ENCODE measurements at places on chromosomes 1 and 21.
A peak's percentile ranks its signal among the peaks of the same experiment; 100 is the strongest.

DNA sequence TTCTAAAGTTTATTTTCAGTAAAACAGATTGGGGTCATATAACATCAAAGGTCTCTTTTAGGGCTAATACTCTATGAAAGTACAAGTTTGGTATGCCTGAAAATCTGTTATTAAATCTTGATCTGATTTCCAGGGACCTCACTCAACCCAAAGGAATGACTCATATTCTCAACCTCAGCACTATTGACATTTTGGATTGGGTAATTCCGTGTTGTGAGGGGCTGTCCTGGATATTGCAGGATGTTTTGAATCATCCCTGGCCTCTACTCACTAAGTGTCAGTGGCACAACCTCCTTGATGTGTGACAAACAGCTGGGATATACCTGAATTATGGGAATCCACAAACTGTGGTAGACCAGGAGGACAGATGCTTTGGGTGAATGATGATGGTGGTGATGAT is 51.5 kb upstream of the CYP2J2 start:
- DNase-seq, result peak; percentile 47

- DNase-seq, result peak; percentile 65
These were observed 14.7 kb upstream of the POFUT2 start for GRCh38 chr21:45302082-45303061.

DNA sequence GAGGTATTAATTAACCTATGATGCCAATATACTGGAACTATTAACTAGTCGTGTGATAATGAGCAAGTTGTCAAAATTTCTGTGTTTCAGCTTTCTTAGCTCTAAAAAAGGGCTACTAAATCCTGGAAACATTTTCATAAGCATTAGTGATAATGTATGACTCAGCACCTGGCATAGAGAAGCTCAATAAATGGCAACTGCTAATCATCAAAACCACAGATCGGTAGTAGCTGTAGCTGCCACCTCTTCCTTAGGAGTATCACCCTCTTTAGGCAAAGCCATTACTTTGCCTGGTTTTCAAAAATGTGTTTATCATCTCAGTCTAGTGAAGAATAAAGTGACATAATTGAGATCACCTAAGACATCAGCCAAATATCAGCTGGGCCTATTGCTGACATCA is 75.5 kb downstream of the TPR start:
- DNase-seq, result no peak

GRCh38 chr1:154145986-154146385 is 8.9 kb downstream of the NUP210L start:
- no peak for DNase-seq

DNA sequence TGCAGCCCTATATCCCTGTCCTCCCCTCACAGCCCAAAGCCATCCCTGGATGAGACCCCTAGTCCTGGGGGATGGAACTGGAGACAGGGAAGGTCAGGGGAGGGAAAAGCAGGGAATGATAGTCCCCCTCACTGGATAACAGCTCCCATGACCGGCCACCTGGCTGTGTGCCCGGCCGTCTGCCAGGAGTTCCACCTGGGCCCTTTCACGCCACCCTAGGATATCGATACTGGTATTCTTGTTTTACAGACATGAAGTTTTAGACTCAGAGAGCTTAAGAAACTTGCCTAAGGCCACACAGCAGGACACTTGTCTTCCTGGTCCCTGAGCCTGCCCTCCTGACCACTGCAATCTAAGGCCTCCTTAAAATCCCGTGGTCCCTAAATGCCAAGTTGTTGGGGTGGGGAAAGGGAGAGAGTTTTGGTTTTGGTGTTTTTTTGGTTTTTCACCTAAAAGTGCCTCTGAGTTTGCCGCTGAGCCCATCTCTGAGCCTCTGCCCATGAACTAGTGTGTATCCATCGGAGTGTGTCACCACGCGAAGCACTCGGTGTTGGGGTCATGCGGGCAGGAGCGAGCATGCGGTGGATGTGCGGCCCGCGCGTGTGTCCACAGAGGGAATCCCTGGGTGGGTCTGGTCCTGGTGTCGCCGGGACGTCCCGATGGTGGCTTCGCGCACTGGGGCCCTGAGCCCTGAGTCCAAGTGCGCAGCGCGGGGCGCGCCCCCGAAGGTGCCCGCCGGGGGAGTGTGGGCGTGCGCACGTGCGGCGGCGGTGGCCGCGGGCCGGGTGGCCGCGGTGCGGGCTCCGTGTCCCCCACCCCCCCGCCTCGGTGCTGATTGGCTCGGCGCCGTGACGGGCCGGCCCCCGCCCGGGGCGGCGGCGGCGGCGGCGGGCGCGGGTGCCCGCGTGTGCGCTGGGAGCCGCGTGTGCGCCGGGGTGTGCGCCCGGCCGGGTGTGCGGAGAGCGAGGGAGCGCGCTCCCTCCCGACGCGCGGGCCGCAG is at the start of gene EPHA8:
TSS of gene EPHA8 (plus strand) at position 906 of the 1,000 bp plus-strand sequence. CDS start 147 bp downstream, outside the sequence.
- no peak for DNase-seq

- DNase-seq, result peak; percentile 44
These were observed 3.5 kb downstream of the FCRLA start for GRCh38 chr1:161710560-161710959.

DNA sequence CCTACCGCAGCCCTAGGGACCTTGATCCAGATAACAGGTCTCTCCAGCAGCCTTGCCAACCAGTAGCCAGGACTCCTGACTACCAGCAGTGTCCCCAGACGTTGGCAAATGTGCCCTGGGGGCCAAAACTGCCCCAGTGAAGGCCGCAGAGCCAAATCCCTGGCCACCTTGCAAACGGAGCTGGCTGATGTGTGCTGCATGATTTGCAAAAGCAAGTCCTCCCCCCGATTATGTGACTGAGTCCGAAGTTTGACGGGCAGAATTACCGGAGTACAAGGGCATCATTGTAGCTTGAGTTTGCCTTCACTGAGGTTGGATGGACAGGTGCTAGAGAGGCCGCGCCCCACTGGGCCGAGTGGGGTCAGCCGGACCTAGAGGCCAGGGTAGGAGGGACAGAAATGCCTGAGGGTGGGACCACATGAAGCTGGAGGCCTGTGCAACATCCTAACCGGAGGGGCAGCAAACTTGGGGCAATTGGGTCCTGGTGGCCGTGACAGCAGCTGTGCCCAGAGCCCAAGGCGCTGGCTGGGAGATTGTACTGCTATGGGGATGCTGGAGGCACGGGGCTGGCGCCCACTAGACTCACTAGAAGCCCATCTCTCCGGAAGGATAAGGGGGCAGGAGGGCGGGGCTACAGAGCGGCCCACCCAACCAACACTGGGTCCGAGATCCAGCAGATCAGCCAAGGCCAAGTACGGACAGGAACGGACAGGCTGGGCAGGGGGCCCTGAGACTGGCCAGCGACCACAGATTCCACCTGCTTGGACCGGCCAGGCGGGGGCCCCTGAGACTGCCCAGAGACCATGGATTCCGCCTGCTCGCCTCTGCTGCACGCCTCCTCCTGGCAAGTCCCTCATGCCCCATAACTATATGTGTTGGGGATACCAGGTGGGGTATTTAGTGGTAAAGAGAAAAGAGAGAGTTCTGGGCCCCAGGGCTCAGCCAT is 2.8 kb downstream of the ARHGEF16 start:
- DNase-seq, result no peak

GRCh38 chr1:158199849-158200248 is 19.2 kb downstream of the CD1D start:
- no peak for DNase-seq

DNA sequence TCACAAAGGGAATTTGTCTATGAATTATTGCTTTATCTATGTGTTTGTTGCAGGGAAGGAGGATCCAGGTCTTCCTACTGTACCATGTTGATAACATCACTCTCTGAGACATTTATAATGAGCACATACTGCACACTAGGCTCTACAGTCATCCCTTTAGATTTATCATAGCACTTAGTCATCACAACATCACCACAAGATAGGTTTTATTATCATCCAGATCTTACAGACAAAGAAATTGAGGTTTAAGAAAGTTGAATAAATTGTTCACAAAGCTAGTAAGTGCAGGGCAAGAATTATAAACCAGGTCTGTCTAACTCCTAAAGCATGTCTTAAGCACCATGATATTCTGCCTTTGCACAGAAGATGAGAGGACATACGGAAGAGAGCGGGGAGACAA is 121.1 kb upstream of the ST6GALNAC5 start:
- DNase-seq, result peak; percentile 38

All from fibroblast of upper back skin (primary cell).